Posterior vena cava (tissue), 2 donors: ENCODE measurements at places on chromosomes 12 and 14. TPM values are rescaled to one million over a fixed set of nuclear protein-coding genes. Genes with fewer than 3 reads are reported as not detected.

GRCh38 chr12:132061641-132062430 lies 82.3 kb downstream of the DDX51 start:
- no peak for DNase-seq

DNA sequence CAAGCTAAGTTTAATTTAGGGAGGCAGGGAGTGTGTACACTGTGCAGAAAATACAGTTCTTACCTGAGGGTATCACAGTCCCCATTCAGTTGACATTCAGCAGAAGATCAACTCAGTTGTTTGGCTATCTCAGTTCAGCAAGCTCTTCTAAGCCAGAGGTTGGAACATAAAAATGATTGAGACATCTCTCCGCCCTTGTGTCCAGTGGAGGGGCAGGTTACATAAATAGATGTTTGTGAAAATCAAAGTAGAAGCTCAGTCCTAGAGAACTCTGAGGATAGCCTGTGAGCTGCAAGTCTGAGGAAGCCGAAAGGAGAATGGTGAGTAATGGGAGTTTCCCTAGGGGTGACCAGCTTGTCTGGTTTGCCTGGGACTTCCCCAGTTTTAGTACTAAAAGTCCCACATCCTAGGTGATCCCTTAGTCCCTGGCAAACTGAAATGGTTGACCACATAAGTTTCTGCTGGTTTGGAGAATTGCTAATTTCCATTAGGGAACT lies 251.4 kb upstream of the ATP2B1 start:
- DNase-seq = no peak

GRCh38 chr12:97387844-97388243 lies 74.8 kb upstream of the RMST start:
- no peak for DNase-seq

- DNase-seq = no peak
Measured at GRCh38 chr12:124020514-124020949, 47.5 kb downstream of the ZNF664 start.

RPL10L gene
- not detected for total RNA-seq

DNA sequence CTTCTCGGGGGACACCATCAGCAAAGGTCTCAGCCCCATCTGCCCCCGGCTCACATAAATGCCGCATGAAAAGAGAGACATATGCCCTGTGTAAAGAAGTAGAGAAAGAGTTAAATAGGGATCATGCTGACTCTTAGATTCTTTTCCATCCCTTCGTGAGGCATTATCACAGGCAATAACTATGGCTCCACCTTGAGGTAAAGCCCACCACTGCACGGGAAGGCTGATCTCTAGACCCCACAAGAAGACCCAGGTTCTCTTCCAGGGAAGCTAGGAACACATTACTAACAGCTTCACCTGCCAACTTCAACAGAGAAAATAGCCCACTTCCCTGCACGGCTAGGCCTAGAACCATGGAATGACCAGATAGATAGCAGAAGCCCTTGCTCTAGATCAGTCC lies 14.1 kb upstream of the NOP2 start:
- DNase-seq = peak; percentile 20

DNA sequence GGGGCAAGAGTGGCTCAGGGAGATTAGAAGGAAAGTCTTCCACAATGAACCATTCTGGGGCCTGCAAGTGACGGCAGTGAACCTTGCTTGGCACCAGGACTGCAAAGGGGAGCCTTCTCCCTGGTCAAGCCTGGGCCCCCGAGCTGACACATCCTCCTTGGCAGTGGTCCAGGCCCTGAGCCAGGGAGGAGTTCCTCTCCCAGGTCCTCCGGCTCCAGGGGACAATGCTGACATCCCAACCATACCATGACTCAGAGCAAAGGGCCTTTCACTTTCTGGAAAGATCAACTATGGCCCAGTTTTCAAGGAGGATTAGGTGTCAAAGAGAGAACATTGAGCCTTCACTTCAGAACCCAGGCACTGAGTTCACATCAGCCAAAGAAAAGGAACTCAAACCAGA lies 756.5 kb upstream of the TBX3 start:
- DNase-seq = no peak

DNA sequence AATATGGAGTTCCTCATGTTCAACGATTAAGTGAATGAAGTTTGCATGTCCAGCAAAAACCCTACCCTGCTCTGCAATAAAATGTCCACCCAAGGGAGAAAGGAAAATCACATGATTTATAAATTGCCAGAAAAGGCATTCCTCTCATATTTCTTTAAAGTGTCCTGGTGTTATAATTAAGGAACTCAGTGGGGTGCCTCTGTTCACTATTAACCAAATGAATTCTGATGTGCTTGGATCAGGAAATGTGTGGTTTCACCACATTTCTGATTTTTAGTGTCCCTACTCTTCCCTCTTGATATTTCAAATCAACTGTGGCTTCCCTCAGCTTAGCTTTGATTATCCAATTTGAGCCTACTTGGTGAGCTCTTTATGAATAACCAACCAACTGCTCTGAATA lies 208.1 kb downstream of the PHLDA1 start:
- DNase-seq = no peak

DNA sequence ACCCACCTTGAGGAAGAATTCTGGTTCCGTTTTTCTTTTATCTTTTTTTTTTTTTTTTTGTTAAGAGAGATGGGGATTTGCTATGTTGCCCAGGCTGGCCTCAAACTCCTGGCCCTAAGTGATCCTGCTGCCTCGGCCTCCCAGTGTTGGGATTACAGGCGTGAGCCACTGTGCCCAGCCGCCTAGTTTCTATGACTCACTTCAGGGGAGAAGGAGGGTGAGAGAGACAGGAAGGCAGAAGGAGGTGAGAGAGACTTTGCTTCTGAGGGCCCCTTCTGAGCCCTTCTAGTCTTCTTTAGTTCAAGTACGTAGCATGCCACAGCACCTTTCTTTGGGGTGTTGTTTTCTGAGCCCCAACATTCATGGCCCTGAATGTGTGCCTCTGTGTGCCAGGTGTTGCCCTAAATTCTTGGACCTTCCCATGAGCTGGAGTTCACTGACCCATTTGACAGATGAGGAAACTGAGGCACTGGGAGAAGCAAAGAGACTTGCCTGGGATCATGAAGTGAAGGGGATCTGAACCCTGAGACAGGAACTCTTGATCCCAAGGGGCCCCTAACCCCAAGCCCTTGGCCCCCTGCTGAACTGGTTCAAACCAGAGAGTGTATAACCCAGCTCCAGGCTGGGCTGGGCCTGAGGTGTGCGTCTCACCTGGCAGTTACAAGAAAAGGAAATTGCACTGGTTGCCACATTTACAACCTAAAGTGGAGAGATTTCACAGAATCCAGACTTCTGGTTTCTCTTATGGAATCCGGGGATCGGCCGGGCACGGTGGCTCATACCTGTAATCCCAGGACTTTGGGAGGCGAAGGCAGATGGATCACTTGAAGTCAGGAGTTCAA lies 20.8 kb downstream of the SH2B3 start:
- no peak for DNase-seq

DNA sequence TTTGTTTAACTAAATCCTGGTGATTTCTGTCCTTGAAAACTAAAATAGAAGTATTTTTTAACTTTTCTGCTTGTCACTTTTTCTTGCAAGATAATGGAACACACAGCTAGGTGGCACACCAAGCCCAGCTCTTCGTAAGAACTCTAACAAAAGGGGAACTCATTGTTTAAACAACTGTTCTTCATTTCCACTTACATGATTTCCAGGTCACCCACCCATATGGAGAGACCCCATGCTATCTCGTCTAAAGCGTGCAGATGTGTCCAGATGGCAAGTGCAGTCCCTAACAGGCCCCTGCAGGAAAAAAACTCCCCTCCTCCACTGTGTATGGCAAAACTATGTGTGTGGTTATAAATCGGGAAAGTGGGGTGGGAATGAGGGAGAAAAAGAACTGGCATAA lies 43.3 kb upstream of the NT5DC3 start:
- no peak for DNase-seq

AICDA gene
- 0.28 TPM for total RNA-seq

DNA sequence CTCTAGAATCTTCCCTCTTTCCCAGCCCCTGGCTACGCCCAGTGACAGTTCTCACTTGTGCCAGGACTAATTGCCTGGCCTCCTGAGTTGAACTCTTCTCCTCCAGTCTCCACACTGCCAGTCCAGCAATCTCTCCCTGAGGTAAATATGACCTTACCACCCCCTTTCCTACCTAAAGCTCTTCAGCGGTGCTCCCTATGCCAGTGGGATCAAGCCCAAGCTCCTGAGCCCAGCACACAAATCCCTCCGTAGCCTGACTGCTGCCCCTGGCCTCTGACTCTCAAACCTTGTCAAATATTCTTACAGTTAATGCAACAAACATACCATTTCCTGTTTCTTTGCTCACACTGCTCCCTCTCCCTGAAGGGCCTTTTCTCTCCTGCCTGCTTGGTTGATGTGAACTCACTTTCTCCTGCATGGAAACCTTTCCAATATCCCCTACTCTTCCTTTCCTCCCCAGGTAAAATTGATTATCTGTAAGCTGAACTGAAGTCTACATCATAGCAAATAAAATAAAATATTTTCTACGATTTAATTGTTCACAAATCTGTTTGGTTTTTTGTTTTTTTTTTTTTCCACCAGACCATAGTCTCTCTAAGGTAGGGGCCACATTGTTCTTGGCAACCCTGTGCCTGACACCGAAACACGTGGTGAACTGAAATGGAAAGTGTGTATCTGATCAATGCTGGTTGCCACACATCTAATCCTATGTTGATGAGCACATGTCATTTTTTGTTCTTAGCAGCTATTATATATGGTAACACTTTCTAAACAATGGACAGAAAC lies 147.5 kb downstream of the SLC38A6 start:
- DNase-seq = no peak

MMP17 gene
- 5.8 TPM for total RNA-seq

C12orf57 gene
- 189 TPM for total RNA-seq

GRCh38 chr12:31728289-31728916 lies 418 bp downstream of the AMN1 start:
- no peak for DNase-seq

- DNase-seq = peak; percentile 86
Measured at GRCh38 chr12:16359512-16360491, 12.4 kb downstream of the MGST1 start.
